NCI-H510A (cell line): ENCODE measurements at places on chromosomes 1 and 21.

DNA sequence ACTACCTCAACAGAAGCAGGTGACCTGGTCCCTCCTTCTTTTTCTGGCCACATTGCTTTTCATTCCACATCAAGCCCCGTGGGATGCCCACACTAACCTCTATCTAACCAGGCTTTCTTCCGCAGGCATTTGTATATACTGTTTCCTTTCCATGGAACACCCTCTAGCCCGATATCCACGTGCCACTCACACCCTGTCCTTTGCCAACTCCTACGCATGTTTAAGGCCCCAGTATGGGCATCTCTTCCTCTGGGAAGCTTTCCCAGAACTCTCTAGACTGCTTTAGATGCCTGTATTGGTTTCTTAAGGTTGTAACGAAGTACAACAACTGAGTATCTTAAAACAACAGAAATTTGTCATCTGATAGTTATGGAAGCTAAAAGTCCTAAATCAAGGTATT is 121.0 kb downstream of the TNR start:
- DNase-seq: no peak

DNA sequence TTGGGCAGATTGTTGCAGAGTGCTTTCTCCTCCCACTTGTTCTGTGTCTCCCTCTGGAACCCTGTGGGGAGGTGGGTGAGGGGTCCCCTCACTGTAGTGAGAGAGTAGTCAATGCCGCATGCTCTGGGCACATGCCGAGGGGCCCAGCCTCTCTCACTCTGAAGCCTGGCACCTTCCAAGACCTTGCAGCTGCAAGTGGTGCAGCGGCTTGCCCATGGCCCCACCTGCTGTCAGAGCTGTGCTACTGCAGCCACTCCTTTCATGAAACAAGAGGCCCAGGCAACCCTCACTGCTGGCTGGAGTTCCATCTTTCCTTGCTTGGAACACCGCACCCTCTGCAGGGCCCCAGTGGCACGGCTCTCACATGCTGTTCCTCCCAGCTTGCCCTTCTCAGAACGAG is 58.4 kb upstream of the COL6A1 start:
- no peak for DNase-seq

- no peak for DNase-seq
These were observed 48.6 kb downstream of the WDR4 start for GRCh38 chr21:42830456-42831455.

DNA sequence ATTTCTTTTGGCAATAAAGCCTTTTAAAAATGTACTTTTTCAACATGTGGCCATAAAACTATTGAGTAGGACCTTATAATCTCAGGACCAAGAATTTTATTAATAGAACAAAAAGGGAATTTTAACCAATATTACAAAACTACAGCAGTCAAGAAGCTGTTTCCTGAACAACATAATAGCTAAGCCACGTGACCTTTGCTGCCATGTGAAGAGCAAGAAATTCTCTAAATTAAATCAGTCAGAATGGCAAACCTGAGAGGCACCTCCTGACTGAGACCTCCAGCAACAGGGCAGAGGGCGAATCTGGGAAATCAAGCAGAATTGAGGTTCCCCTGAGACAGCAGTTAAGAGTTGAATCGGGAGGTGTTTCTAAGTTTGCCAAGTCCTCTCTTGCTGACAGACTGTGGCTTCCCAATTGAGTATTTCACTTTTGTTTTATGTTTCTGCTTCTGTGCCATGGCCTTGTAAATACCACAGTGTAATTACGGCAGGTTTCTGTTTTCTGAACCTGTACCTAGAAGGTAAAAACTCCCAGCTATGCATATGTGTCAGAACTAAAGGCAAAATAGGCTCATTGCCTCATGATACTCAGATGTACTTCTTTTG is 358.4 kb downstream of the NTNG1 start:
- DNase-seq: no peak

GRCh38 chr1:119779869-119780356 is 11.2 kb upstream of the HMGCS2 start:
- DNase-seq: peak; percentile 92

- peak; percentile 14 for DNase-seq
These were observed 1.0 kb upstream of the DCAF6 start for GRCh38 chr1:167935216-167936067.

DNA sequence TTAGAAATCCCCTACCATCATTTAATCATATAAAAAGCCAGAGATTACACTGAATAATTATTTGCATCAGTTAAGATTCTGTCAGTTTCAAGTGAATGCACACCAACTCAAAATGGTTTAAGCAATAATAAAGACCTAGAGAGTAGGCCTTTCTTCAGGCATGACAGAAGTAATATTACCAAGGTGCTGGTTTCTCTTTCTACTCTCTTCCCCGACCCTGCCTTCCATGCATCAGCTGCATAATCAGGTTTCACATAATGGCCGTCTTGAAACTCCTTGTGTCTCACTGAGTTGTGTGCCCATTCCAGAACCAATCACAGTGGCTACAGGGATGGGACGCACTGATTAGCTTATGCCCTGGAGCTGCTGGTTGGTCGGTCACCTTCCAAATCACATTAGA is 103.5 kb upstream of the SERTAD4 start:
- DNase-seq: no peak

- DNase-seq: no peak
These were observed 16.9 kb downstream of the RAB7B start for GRCh38 chr1:205986292-205986691.

- DNase-seq: no peak
These were observed 86.2 kb downstream of the TTC3 start for GRCh38 chr21:37159053-37159776.

GRCh38 chr1:21822349-21822748 is 10.3 kb downstream of the LDLRAD2 start:
- no peak for DNase-seq
